ENCODE measurements at places on chromosomes 7 and 10.

DNA sequence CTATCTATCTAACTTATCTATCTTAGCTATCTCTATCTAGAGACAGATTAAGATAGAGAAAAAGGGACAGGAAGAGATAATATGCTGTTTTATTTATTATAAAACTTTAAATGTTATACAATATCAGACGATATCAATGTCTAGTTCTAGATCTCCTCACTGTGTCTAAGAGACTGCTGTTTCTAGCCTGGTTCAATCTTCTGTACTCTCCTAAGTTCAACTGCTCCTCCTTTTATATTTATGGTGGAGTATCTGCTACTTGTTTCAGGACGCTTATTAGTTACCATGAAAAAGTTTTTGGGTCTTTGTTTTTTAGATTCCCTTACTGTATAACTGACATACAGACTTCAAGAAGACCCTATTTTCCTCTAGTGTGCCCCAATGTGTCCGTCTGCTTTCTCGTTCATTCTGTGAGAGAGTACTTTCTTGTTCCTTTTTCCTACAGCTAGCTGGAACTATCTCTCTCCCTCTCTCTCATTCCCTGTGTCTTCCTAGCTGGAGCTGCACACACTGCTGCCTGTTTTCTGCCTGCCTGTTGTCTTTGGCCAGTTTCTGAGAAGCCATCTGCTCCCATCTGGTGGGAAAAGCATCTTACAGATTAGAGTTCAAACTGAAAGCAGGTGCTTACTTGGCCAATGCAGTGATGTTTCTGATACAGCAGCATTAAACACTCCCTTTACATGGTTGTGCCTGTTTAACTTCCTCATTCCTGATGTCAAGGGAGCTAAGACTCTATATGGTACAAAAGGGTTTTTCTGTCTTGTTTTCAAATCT lies 49.4 kb upstream of the ARL4A start:
- peak; percentile 3 for DNase-seq

DNA sequence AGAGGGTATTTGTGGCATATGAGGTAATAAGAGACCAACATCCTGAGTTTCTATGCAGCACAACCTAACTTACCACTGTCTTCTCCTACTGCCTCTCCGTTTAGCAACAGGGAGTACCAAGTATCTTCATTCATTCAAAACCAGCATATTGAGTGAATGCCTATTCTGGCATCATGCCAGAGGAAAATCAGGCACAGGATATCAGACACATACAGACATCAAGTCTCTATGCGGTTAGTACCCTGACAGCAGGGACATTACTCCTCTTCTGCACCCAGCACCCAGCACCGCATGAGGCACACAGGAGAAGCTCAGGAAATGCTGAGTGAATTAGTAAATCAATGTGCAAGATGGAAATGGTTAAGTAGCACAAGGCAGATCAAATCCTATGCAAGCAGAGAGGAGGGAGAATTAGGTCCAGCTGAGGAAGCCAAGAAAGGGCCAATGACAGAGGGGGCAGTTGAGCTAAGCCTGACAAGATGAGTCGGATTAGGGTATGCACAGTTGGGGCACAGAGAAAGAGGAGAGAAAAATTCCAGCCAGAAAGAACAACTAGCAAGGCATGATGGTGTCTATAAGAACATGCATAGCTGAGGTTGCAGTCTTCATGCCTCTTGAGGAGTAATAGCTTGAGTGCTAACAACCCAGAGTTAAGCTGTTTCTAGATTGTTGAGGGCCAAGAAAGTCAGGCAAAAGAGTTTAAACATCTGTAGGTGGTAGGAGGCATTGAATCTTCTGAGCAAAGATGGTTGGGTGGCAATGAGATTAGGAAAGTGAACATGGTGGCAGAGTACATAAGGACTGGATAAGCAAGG lies 146.0 kb downstream of the PLXNA4 start:
- no peak for DNase-seq

GRCh38 chr10:20743942-20744341 lies 153.2 kb downstream of the NEBL start:
- DNase-seq, result no peak

DNA sequence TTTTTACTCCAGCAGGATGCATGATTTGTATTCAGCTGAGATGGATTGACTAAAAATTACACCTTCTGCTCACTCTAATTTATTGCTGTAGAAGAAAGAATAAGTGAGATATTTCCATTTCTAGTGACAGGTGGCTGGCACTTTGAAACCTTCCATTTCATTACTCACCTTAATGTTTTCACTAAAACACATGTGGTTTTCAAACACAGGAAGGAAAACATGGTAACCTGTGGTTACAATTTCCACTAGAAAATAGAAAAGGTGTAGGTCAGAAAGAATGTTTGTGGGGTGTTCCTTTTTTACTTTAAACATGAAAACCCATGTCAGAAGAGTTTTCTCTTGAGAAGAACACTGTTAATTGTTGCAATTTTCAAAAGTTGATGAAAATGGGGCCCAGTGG lies 12.0 kb upstream of the PRKCQ start:
- peak; percentile 65 for DNase-seq

DNA sequence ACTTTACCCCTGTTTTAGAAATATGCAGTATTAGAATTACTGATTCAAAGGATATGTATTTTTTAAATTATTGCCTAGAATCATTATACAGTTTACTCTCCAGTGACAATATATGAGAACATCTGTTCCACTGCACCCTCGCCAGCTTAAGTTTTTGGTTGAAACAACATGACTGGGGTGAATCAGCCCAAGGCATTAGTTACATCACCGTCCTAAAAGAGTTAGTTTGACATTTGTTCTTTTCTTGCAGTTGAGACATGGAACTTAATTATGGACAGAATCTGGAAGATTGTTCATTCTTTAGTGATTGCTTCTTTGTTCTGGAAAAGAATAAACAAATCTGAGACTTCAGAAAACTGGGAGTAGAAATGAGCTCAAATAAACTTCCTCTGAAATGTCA lies 167.3 kb upstream of the DKK1 start:
- no peak for DNase-seq

DNA sequence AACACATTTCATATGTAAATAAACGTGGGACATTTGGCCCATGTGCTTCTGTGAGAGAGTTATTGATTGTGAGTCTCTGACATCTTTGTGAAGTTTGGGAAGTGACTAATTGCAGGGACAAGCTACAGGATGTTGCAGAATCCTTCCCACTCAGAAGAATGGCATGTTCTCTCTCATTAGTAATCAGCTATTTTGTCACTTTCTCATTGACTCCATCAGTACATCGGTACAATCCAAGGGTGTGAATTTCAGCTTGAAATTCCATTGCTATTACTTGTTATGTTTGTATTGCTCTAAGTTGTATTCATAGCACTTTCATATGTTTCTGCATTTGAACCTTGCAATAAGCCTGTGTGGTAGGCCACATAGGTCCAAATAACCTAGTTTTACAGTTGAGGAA lies 100.0 kb upstream of the KCNMA1 start:
- DNase-seq, result no peak

GRCh38 chr7:111103678-111104274 lies 12.8 kb downstream of the LRRN3 start:
- DNase-seq, result no peak

DNA sequence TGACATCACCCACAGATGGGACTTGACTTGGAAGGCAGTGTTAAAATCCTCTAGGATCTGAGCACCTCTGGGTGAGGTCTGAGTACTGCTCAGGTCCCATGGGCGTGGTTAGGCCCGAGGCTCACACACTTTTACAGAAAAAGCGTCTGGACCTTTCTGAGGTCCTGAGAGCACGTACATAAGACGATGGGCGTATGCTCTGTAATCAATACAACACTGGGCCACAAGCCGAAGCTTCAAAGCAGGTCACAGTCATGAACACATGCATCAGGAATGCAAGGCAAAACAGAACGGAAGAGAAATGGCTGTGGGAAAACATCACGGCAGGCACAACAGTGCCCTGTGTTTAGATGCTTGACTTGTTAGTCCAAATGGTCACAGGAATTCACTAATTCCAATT lies 112.2 kb downstream of the LARP4B start:
- DNase-seq, result no peak

DNA sequence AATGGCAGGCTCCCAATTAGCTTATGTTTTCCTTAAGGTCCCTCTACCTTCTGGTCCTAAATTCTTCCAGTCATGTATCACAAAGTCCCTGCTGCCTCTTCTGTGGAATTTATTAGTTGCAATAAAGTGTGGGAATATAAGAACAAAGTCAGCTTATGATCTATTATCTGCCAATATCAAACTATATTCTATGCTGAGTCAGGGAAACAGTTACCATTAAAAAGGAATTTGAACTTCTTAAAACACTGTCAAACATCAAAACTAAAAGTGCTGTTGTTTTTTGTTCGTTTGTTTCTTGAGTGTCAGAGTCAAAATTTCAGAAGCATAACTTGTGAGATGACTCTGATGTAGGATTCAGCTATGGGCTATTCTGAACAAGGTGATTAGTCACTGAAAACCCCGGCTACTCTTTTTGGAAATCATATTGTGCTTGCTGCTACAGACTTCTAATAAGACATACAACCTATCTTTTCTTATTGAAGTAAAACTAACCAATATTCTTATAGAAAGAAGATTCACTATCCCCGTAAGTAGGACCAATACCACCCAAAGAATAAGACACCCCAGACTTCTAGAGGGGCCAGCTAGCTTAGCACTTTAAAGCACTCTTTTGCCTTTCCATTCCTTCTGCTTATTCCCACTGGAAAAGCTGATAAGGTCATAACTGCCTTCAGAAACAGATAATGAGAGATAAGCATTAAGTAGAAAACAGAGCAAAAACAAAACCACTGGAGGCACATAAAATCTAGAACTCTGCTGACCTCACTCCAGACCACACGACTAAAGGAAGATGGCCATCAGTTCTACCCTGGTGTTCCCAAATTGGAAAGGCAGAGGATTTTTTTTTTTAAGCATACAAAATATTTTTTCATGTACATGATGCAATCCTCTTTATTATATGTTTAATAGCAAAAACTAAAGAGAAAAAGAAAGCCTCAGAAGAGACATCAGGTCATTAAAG lies 370.6 kb downstream of the PARD3 start:
- DNase-seq, result no peak

- DNase-seq, result no peak
These were observed 15.3 kb downstream of the ABLIM1 start for GRCh38 chr10:114642729-114643128.

DNA sequence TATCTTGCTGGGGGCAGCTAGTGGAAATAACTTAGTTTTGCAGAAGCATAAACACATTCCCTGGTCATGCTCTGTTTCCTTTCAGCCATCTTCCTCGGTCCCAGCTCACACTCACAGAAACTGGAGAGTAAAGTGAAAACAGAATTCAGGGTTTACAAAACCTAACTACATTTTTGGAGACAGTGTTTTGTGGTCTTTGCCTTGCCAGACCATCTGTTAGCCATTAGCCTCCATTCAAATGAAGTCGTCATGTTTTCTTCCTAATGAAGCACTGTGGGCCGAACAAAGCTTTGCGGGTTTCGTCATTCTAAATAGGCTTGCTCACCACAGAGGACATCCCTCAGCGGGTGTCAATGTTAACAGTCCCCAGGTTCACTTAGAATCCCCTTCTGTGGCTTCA lies 214.6 kb upstream of the TMEM72 start:
- no peak for DNase-seq

DNA sequence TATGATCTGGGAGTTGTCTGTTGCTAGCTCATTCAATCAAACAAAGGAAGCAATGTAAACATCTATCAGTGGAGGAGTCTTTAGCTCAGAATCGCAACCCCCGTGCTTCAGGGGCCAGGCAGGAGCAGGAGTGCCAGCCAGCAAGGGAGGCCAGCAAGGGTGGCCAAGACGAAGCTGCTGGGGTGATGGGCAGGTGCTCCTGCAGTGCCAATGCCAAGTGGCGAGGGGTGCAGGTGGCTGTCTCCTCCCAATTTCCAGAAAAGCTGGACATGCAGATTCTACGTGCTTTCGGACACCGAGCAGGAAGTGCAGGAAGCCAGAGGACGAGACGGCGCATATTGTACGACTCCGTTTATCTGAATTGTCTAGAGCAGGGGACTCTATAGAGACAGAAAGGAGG lies 48.1 kb upstream of the EBF3 start:
- DNase-seq, result no peak

DNA sequence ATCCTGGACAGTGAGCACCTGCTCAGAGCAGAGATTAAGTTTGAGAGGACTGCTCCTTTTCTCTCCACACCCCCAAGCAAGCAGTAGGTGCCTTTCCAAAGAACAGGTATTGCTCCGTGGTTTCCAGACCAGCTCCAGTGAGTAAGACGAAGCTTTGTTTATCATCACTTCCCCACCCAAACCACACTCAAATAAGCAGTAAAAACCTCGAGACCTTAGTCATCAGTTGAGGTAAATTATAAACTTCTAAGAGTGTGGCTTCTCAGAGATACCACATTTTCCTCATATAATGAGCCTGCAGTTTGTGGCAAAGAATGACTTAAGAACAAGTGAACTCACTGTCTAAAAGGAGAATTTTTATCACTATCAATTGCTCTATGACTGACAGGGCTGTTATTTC lies 50.0 kb upstream of the GRB10 start:
- DNase-seq, result no peak

- no peak for DNase-seq
These were observed 233.8 kb upstream of the PRKCQ start for GRCh38 chr10:6813856-6814255.

DNA sequence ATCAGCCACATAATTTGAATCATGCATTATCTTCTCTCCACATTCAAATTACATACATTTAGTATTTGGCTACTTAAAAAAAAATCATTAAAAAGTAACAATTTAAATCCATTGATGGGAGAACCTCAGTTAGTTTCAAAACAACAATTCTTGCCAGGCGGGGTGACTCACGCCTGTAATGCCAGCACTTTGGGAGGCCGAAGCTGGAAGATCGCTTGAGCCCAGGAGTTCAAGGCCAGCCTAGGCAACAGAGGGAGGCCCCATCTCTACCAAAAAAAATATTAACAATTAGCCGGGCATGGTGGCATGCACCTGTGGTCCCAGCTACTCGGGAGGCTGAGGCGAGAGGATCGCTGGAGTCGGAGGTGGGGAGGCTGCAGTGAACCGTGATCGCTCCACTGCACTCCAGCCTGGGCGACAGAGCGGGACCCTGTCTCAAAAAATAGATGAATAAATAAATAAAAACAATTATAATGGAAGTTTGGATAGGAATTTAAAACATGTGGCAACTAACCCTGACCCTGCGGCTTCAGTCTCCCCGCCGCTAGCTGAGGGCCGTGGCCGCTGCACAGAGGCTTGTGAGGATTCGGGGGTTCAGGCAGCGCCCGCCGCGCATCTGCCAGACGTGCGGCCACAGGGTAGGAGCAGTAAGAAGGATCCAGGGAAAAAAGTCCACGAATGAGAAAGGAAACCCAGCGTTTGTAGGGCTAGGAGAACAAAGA lies 1.1 kb upstream of the CSGALNACT2 start:
- no peak for DNase-seq

- no peak for DNase-seq
These were observed 6.5 kb downstream of the AGFG2 start for GRCh38 chr7:100545360-100546128.

GRCh38 chr10:74976565-74976964 lies 134.9 kb upstream of the SAMD8 start:
- no peak for DNase-seq

- no peak for DNase-seq
These were observed 11.3 kb downstream of the FERD3L start for GRCh38 chr7:19133886-19134285.

GRCh38 chr7:123480107-123480506 lies 54.3 kb downstream of the IQUB start:
- no peak for DNase-seq

GRCh38 chr7:131224996-131225395 lies 102.7 kb upstream of the MKLN1 start:
- DNase-seq, result no peak

Measured in CD4-positive, alpha-beta memory T cell (primary cell).